Left renal pelvis (tissue), 4 donors: ENCODE measurements at places on chromosomes 7 and 10. TPM values are rescaled to one million over a fixed set of nuclear protein-coding genes. Genes with fewer than 3 reads are reported as not detected.

TMEM176A gene
- 131 TPM for polyA plus RNA-seq

- DNase-seq, result no peak
Observed at GRCh38 chr7:157499121-157499834, 162.5 kb downstream of the DNAJB6 start.

DNA sequence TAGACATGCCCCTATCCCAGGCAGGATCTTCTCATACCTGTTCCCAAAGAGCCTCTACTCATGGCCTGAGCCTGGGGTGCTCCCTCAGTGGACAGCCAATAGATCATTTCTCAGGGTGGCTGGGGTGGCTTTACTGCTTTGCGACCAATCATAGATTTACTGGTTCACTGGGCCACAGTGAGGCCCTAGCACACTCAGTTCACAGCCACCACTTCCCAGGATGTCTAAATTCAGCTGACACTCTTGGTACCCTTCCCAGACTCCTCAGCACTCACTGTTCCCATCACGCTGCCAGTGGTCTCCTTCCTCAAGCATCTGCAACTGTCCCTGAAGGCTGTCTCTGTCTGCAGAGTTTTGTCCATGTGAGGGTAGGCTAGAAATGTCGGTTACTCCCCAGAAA is 50.6 kb downstream of the ARHGAP22 start:
- DNase-seq, result no peak

DNA sequence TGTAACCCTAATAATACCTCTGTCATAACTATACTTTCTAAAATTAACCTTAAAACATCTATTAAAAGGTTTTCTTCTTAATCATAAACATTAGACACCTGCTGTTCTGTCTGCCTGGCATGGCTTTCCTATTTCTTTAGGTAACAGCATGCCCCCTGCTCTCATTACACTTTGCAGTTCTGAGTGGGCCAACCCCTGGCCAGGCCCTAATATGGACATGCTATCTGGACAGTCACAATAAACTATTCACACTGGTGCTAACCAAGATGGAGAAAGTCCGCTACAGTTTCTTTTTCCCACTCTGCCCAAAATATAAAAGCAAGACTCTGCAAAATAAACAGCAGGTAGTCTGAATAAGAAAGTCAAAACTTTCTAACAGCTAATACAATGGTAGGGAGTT is 84.0 kb downstream of the ELAPOR2 start:
- DNase-seq, result no peak

- no peak for DNase-seq
Observed at GRCh38 chr10:6843481-6843881, 263.4 kb upstream of the PRKCQ start.
